ENCODE measurements at places on chromosomes 12 and 14. TPM values are rescaled to one million over a fixed set of nuclear protein-coding genes. Genes with fewer than 3 reads are reported as not detected.

Gene AICDA
- not detected for total RNA-seq

Gene HOXC13
- not detected for total RNA-seq

Gene RILPL2
- 6.0 TPM for total RNA-seq

Gene OR11H12
- total RNA-seq, result not detected

Gene ANAPC7
- total RNA-seq, result 61.8 TPM

Gene SLCO1B1
- total RNA-seq, result not detected

Gene AHSA1
- total RNA-seq, result 245 TPM

Gene USP44
- total RNA-seq, result 2.9 TPM

Gene LRRK2
- 0.02 TPM for total RNA-seq

Gene TSPAN11
- not detected for total RNA-seq

Gene KRT78
- not detected for total RNA-seq

Gene ADAMTS20
- not detected for total RNA-seq
